ENCODE measurements at places on chromosomes 2 and 18.

DNA sequence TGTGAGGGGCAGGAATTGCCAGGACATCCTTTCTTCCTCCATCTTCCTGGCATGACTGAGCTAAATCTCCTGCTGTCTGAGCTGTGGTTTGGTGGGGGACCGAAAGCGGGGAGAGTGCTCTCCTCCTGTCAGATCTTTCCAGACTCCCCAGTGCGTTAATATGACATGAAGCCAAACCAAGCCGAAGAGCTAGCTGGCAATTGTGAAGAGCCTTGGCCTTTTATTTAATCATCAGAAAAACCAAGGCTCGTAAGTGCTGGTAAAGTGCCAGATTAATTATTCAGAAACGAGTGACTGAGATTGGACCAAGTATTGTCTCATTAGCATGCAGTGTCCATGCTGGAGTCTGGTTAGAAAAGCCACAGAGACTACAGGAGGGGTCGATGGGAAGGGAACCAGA, 14.5 kb upstream of the LRPPRC start:
- DNase-seq: no peak

DNA sequence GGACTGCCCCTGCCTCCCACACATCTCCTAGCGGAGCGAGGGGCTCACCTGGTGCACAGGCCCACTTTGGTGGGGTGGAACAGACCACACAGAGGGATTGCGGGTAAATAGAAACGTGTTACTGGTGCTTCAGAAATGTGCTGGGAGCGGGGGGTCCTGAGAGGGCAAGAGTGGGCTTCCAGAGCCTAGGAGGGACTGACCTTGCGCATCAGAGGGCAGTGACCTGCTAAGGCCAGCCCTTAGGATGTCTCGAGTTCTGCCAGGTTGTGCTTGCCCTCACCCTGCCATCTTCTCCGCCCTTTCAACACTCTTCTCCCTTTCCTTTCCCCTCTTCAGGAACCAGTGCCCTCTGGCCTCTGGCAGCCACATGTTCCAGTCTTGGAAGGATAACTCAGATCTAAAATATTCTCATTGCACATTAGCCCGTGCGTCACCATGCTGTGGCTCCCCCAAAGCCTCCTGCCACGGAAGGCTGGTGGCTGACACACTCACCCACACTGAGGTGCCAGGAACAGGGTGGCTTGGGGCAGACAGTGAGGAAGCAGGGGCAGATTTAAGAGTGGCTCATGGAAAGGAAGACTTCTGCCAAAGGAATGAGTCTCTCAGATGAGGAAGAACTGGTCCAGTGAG, 89.6 kb downstream of the MCFD2 start:
- DNase-seq: no peak

- no peak for DNase-seq
These were observed 42.2 kb downstream of the RAD51AP2 start for GRCh38 chr2:17476064-17476463.

- DNase-seq: no peak
These were observed 241.3 kb downstream of the RBM43 start for GRCh38 chr2:151020411-151020810.

- no peak for DNase-seq
These were observed 44.8 kb upstream of the EHBP1 start for GRCh38 chr2:62660582-62661262.

DNA sequence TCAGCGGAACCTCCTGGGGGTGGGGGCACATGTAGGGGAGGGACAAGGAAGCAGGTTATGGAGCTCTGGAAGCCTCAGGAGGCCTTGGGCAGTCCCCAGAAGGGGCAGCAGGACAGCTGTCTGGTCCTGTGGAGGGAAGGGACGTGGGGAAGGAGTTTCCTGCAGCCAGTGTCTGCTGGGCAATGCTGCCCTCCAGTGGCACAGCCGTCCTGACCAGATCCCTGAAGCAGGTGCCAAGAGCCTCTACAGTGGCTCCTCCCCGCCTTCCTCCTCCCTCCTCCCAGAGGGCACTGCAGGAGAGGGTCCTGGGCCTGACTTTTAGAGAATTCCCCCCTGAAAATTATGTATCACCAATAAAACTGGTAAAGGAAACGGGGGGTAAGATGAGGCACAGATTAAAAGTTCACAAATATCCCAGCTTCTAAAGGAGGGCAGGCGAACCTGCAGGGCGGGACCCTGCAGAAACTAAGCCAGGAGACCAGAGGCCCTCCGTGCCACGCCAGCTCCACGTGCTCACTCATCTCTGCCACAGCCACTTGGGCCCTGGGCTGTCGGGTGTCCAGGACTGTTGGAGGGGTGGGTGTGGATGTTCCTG, 258.5 kb downstream of the TWIST2 start:
- no peak for DNase-seq
